ENCODE measurements at places on chromosomes 6 and 20.

DNA sequence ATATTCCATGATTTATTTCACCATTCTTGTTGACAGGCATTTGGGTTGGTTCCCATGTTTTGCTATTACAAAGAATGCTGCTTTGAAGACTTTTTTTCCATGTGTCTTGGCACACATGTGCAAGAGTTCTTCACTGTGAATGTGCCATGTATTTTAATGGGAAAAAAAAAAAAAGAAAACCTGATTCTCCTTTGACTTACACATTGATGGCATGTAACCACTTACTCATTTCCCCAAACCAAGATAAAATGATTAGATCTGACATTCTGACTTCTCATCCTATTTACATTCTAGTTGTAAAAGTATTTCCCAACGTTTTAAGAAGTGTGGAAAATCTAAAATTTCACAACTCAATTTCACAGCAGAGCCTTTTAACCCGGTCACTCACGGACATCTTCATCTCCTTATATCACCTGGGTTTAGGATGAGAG lies 4.4 kb downstream of the CAP2 start:
- no peak for DNase-seq

GRCh38 chr6:21592953-21593352 lies 598 bp upstream of the SOX4 start:
- DNase-seq = no peak

GRCh38 chr20:11738852-11739251 lies 178.8 kb upstream of the BTBD3 start:
- DNase-seq = no peak

- DNase-seq = no peak
These were observed 7.7 kb upstream of the ZBTB24 start for GRCh38 chr6:109490713-109491112.

DNA sequence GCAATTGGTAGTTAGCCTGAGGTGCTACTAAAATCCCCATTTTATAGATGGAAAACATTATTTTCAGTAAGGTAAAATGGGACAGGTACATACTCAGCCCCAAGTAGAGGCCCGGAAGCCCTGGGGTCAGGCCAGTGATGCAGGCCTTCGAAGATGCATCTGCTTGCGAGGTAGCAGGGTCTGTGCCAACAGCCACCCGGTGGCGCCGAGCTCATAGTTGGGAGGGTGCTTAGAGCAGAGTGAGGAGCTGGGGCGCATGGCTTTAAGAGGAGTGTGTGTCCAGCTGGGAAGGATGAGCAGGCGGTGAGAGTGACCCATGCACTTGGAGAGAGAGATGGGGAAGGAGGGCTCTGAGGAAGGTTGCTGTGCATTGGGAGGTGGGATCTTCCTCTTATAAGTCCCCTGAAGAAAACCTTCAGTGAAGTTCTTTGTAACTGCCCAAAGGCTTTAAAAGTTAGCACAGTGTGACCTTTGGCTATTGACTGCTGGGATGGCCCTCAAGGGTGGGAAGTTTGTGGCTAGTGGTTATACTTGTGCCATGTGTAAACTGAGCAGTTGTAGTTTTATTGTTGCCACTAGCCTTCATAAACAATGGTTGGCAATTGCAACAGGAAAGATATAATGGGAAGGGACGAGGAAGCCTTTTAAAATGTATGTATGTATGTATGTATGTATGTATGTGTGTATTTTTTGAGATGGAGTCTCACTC lies 71.1 kb downstream of the TOX2 start:
- no peak for DNase-seq

- no peak for DNase-seq
These were observed 122.3 kb downstream of the BANF2 start for GRCh38 chr20:17822039-17822438.

GRCh38 chr6:18389479-18389878 lies 2.3 kb downstream of the RNF144B start:
- DNase-seq = no peak

GRCh38 chr20:36271639-36272546 lies 34.2 kb upstream of the DLGAP4 start:
- DNase-seq = no peak

DNA sequence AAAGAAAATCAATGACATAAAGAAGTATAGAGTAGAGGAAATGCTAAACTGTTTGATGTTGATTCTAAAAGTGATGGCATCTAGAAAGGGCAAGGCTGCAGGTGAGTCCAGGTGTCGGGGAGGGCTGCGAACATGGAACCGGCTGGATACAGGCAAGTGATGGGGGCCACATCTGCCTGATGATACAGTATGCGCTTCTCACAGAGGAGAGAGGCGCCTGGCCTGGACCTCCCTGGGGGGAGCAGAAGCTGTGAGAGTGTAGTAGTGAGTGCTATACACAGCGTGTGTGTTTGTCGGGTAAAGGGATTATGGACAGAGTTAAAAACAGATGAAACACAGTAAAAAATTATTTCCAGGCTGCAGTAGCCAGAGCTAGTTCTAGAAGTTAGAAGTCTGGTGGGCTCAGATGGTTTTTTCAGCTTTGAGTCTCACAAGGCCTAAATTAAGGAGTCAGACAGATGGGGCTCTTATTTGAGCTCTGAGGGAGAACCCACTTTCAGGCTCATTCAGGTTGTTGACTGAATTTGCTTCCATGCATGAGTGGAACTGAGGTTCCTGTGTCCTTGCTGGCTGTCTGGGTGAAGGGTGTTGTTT lies 195.8 kb upstream of the ARG1 start:
- no peak for DNase-seq

GRCh38 chr6:90610751-90611542 lies 24.1 kb upstream of the MAP3K7 start:
- peak; percentile 7 for DNase-seq

DNA sequence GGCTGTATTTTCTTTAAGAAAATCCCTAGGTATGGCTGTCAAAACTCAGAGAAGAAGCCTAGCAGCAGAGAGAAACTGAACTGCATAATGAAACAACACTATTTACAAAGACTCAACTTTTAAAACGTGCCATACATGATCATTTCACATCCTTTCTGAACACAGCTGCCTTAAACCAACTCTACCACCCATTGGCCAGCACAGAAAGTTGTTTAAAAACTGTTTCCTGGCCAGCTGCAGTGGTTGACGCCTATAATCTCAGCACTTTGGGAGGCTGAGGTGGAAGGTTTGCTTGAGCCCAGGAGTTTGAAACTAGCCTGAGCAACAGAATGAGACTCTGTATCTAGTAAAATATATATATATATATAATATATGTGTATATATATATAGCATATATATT lies 336.4 kb upstream of the SOX4 start:
- DNase-seq = no peak

GRCh38 chr6:137968455-137968804 lies 101.4 kb downstream of the TNFAIP3 start:
- DNase-seq = no peak

GRCh38 chr6:139777202-139777970 lies 402.9 kb upstream of the CITED2 start:
- no peak for DNase-seq

DNA sequence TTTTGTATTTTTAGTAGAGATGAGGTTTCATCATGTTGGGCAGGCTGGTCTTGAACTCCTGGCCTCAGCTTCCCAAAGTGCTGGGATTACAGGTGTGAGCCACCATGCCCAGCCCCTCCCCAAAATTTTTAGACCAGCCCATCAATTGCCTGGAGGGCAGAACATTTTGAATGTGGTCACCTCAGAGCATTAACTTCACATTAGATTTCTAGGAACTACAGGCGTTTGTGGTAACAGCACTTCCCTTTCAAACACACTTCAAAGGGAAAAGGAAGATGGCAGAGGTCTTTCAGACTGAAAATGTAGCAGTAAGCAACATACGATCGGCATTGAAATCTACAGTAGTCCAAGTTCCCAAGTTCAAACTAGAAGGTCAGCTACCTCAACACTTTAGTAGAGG lies 12.3 kb upstream of the SLA2 start:
- DNase-seq = peak; percentile 57
